ENCODE measurements at places on chromosomes 2 and 18.

- DNase-seq, result no peak
These were observed 37.5 kb downstream of the NR4A2 start for GRCh38 chr2:156294945-156295580.

DNA sequence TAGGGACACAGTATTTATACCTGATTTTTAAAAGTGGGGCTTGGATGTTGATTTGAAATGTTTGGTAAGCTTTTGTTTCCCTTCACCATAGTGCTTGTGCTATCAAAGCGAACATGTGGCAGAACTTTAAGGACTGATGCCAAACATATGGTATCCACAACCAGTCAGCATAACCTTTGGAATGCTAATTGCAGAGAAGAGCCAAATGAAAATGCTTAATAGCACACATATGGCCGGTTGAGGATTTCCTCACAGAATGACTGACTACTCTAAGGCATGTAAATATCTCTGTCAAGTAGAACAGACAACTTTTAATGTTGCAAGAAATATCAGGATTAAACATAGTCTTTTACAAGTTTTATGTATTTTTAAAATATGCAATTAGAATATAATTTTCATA lies 120.9 kb upstream of the COL3A1 start:
- DNase-seq, result peak; percentile 95

- DNase-seq, result no peak
These were observed 198.0 kb upstream of the NCKAP5 start for GRCh38 chr2:133766164-133766832.

- peak; percentile 42 for DNase-seq
These were observed 109.0 kb upstream of the CBLN2 start for GRCh38 chr18:72652990-72653593.

- DNase-seq, result no peak
These were observed 134.4 kb upstream of the SLC1A4 start for GRCh38 chr2:64854773-64855237.

DNA sequence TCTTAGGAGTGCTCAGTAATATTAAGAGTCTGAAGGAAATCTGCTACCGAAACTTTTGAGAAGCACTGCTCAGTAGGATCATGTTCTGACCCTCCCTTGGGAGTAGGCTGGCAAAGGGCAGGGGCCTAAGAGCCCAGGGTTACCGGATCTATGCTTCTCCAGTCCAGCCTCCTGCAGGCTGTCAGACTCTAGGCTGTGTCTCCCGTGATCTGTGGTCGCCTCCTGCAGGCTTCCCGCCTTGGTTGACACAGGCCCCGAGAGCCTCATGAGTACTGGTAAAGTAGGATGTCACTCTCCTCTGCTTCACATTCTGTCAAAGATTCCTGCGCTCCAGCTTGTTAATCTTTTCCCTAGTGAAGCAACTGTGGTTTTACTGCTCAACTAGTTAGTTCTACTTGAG lies 647.8 kb upstream of the RAB6C start:
- no peak for DNase-seq

DNA sequence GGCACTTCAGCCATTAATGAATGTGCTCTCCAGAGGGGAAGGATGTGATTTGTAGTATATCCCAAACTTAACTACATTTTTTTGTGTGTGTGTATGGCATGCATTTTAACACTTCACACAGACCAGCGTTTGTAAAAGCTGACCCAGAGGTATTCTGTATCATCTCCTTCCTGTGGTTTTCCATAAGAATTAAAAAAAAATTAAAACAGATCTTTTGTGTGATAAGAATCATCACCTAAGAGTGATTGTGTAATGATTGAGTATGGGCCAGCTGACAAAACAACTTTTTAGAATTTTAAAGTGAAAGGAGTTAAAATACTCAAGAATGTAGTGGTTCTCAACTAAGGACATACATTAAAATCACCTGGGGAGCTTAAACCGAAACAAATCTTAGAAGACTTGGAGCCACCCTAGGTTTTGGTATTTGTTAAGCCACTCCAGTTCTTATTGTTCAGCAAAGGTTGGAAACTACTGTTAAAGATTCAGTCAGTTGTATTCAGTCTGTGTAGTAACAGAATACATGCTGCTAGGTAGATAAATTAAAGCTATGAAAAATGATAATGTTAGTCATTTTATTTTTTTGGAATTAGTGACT lies 120.1 kb downstream of the HAUS1 start:
- DNase-seq, result peak; percentile 20

DNA sequence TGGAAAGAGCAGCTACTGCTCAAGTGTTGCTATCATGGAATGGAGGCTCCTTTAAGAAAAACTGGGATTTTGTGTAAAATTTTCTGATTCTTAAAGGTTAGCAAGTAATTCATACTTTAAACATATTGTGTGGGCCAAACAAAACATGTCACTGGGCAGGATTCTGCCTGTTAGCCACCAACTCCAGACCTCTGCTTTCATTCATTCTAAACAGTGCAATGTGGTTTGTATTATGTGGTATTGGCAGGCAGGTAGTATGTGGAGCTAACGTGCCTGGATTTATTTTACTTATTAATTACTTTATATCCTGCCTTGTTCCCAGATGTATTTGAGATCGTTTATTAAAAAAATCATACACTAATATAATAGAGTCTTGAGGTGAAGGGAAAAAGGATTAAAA lies 1521.3 kb upstream of the ACVR2A start:
- peak; percentile 64 for DNase-seq

DNA sequence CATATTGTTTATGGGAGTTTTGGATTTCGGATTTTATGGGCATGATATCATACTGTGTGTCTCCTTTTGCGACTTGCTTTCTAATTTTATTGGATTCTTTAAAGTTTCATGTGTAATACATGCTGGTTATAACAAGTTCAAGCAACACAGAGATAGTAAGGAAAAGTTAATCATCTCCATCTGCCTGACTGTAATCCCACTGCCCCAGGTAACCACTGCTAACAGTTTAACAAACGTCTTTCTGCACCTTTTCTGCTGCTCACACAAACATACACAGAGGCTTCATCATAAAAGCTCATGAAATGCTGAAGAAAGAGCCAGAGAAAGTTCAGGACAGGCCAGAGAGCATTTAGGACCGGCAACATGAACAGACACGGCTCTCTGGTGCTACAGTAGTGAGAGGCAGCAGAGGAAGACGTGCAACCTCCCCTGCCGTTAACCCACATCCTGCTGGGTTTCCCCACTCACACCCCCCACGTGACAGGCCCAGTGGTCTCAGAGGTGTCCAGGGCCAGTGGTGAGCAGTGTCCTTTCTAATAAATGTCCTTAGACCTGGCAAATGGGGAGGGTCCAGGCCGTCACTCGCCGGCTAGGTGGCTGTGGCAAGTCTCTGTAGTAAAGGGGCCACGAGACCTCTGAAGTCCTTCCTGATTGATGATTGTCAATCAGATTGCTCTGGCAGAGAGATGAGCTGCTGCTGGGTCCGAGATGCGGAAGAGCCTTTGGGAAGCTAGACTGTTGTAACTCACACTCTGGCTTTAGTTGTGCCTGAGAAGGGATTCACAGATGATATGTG lies 43.0 kb upstream of the SLC1A4 start:
- DNase-seq, result no peak

DNA sequence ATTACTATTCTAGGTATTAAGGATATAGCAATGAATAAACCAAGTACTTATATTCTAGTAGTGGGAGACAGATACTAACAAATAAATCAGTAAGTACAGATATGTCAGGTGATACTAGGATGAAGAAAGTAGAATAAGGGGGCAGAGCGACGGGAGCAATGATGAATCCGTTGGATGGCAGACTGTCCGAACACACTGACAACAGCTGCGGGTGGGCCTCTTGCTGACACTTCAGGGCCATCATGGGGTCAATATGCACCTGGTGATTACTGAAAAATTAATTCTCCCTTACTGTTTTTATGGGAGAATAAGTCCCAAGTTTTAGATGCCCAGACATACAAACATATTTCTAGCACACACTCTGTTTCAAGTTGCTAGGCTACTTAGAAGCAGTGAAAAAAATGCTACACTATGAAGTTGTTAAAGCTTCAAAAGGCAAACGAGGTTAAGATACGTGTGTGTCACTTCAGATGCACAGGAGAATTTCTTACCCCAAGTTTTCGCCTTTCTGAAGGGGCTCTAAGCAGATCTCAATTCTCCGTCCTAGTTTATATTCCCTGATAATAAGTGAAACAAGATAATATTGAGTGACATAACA lies 78.7 kb downstream of the USP40 start:
- DNase-seq, result peak; percentile 35

DNA sequence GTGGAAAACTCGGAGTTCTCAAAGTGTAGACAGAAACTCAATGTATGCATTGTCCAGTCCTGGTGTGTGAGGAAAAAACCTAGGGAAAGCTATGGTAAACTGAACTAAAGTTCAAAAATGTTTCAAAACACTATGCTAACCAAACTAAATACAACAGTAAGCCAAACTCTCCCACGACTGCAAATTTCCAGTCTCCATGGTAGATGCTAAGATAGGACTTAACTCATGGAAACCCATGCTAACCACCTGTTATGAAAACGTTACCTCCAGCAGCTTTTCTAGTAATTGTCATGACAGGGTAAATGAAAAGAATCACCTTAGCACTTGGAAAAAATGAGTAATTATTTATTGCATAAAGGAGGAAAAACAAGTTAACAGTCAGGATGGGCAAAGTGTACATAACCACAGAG lies 135.7 kb upstream of the EPC2 start:
- no peak for DNase-seq

DNA sequence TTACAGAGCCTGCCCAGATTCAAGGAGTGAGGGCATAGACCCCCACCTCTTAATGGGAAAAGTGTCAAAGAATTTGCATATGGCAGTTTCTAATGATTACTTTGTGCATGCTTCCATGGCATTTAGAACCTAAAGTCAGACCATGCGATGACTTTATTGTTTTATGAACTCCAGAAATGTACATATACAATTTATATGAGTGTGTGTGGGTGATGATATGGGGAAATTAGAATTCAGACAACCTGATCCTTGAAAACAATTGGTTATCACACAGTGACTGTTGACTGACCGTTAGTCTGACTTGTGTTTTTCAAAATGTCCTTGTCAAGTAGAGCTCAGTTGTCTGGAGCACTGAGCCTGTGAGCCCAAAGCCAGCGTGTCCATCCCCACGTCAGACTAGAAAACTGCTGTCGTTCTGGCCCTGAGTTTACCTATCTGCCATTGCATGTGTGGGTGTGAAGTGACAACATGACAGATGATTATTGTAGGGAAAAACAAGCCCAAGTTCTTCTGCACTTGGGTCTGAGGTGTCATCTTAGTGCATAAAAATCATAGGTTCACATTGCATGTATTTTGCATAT lies 128.4 kb downstream of the MYO3B start:
- DNase-seq, result no peak

- no peak for DNase-seq
These were observed 28.6 kb upstream of the TDRD15 start for GRCh38 chr2:21095178-21095577.

DNA sequence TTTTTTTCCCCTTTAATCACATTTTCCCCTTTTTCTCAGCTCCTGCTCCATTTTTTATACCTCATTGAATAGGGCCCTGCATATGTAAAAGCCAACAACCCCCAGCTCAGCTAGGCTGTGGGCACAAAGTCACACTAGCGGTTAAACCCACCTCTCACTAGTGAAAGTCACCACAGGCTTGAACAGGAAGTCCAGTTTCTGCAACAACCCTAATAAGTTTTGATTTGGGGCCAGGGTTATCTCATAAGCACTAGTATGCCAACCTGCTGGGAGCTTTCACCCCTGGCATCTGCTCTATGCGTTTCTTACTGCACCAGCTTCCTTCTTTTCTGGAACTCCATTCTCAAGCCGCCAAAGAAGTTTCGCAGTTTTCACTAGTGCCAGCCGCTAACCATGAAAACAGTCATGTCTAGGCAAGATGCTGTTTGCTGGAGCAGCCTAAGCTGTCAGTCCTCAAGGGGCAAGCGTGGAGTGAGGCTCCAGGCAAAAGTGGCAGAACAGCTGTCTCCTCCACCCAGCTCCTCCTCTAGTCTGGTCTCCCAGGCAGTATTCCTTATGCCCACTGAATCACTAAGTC lies 197.0 kb upstream of the MEIS1 start:
- DNase-seq, result no peak

DNA sequence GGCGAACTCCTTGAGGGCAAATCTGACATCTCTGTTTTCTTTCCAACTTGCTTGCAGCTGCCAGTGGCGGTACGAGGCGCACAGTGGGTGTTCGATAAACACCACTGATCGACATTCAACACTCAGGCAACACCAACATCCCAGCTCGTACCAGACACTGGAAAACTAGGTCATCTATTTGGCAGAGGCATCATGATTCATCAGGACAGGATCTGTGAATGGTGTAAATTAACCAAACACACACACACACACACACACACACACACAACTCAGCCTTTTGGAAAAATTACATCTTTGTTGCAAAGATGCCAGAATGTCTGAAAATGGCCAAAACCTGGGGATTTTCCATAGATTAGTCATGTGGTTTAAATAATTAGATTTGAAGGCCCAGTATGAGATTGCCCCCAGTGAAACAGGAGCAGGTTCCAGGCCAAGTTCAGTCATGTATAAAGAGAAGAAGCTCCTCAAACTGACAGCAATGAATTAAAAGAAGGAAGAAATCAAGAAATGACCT lies 150.5 kb upstream of the NCKAP5 start:
- peak; percentile 26 for DNase-seq

DNA sequence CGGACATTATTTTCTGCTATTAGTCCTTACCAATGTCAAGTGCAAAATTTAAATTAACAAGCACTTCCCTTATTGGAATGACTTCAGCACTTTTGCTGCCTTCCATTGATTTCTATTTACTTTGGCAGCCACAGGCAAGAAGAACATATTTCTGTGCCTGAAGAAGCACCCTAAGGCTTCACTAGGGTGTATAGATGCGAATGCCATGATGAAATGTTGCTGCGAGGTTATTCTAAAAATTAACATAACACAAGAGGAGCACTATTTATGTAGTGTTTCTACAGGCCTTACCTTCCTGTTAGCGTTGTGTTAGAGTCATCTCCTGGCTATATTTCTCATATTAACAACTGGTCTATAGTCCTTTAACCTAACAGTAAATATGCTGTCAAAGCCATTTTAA lies 365.0 kb upstream of the HNRNPA3 start:
- no peak for DNase-seq

DNA sequence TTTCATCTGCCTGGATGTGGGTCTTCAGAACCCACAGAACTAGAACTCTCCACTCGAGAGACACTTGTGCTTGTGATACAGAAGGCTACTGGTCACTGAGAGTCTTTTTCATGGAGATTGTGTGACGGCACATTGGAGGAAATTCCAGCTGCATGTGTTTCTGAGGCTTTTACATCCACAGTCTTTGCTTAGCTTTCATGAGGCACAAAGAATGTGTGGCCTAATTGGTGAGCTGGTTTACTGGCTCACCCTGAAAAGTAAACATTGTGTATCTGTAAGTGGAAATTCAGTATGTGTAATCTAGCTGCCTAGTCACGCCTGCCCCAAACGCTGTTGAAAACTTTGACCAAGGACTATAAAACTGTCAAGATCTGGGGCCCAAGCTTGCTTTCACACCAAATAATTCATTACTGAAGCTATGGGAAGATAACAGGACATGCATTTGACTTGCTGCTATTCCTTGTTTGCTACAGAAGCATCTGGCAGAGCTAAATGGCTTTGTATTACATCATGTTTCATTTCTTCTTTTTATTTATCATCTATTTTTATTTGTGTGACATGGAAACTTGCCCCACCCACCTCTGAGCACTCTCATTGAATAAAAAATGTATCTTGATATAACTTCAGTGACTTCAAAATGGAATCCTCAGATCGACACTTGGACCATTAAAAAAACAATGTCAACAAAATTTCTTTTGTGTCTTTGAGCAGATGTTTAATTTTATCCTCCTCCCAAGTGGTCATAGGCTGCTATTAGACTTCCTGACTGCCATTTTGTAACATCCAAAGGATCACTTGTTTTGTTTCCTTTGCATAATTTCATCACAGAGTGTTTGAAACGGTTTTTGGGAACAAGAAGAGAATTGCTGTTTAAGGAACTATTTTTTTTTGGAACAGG lies 80.2 kb downstream of the EFEMP1 start:
- peak; percentile 78 for DNase-seq

GRCh38 chr18:36903215-36903928 lies 74.4 kb downstream of the KIAA1328 start:
- peak; percentile 50 for DNase-seq

All from adipocyte (in vitro differentiated cells).